ENCODE measurements at places on chromosomes 1 and 21.

DNA sequence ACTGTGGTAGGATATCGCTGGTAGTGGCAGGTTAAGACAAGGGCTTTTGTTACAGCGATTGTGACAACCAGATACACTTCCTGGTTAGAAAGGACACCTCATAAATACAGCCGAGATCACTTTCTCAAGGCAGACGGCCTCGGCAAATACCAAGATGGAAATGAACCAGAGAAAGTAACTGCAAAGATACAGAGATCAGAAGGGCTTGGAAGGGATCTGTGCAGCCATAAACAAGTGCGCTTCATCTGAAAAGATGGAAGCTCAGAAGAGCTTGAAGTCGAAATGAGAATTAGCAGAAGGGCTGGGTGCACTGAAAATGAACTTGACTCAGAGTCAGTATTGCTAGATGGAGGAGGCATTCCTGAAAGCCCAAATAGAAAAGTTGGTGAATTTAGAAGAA is 7.1 kb downstream of the DHRS3 start:
- no peak for DNase-seq

DNA sequence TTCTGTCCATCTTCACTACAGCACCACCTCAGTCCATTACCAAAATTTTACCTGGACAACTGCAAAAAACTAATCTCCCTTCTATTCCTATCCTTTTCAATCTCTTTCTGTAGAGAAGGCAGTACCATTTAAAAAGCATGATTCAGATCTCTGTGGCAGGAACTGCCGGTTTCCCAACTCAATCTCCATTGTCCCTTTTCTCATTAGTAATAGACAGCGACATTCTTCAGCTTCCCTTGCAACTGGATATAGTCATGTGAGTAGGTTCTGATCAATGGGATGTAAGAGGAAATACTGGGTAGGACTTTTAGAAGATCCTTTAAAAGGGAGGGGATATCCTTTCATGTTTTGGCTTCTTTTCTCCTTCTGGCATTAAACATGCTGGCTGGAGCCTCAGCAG is 74.9 kb downstream of the ADCY10 start:
- no peak for DNase-seq

- DNase-seq, result no peak
Measured at GRCh38 chr1:163824006-163824405, 502.3 kb downstream of the NUF2 start.

- no peak for DNase-seq
Measured at GRCh38 chr1:161069241-161069640, 450 bp downstream of the ARHGAP30 start.

GRCh38 chr1:178362747-178363146 is 134.0 kb downstream of the CLEC20A start:
- DNase-seq, result no peak

DNA sequence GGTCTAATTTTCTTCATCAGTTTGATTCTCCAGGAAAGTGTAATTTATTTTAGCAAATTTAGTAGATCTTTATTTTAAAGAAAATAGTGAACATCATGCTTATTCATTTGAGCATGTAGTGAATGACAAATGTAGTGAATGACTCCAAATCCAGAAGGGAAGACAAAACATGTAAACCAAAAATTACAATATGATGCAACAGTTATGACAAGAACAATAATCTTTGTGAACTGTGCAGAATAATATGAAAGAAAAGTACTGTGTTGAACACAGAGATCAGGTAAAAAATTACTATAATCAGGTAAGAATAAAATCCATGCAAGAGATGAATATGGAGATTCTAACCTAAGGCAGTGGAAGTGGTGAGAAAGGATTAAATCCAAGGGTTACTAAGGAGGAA is 30.0 kb upstream of the DPH5 start:
- DNase-seq, result no peak

DNA sequence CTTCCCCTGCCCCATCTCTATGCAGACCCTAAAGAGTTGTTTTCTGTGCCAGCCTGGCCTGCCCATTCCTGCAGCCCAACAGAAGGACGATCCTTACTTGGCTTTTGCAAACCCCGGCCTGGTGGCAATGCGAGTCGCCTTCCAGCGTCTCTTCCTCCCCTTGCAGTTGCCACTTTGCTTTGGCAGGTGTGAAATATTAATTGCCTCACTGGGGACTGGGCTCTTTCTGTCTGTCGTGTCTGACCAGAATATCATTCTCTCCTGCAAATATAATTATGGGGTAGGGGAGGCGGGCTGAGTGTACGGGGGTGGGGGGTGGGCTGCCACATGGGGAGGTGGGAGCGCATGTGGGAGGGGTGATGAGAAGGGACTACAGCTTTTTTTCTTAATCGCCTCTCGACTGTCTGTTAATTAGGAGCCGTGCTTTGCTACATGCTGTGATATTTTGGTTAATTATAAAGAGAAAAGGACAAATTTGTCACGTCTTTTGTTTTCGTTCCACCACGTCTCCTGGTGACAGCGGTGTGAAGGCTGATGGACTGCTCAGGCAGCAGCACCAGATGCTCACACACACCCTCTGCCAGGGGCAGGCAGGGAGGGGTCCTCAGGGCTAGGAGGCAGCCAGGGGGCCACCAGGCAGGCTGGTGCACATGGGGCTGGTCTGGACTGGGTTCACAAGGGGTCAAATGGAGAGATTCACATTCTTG is 80.1 kb upstream of the CD34 start:
- no peak for DNase-seq

GRCh38 chr1:211267204-211267857 is 8.2 kb downstream of the RCOR3 start:
- no peak for DNase-seq

DNA sequence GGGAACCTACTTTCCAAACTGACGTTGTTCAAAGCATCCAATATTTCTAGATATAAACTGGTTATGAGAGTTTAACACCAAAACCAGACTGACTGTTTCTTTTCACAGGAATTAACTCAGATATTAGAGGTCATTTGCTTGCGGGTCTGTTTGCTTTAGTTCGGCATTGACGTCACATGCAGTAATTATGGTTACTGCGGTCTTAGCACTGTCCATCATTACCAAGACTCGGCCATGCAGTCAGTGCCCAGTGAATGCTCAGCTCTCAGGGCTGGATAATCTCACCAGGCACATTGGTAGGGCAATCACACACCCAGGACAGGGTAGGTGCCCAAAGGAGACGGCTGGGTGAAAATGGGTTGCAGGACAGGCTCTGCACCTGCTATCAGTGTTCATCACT is 9.9 kb upstream of the F3 start:
- DNase-seq, result no peak

- no peak for DNase-seq
Measured at GRCh38 chr1:12121212-12122003, 45.4 kb upstream of the TNFRSF1B start.

- DNase-seq, result no peak
Measured at GRCh38 chr1:16081636-16082035, 8.2 kb upstream of the FAM131C start.

GRCh38 chr1:161549652-161550051 is at the start of gene FCGR3A:
Gene FCGR3A, minus strand, starts transcription at chr1:161549818. Its CDS starts 82 bp downstream, at chr1:161549736.
- DNase-seq, result peak; percentile 27

- DNase-seq, result no peak
Measured at GRCh38 chr1:100775483-100775882, 55.9 kb downstream of the VCAM1 start.

DNA sequence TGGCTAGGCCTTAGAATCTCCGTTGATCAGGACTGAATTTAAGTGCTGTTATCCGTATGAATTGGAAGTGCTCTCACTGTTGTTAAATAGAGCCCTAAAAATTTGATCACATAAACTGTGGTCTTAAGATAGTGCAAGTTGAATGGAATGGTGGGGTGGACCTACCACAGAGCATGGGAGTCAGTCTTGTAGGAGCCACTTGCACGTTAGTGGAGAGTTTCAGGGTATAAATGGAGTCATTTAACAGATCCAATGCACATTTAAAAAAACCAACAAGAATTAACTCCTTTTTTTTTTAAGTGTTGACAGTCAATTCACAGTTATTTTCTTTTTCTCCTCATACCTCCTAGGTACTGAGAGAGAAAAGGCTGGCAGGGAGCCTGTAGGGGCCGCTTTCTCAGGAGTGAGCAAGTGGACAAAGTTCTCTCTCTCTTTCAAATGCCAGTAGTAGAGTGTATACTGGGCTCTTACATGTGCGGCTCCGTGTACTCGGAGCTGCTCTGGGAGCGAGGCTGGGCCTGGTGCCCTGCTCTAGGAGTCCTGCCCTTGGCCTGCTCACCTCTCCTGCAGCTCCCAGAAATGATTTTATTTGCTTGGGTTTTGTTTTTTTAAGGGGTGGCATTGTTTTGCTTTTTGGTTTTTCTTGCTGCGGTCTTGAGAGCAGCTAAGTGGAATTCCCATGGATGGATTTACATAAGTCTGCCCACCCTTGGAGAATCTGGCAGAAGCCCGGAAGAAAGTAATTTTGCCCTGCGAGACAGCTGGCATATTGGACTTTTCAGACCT is 91.3 kb downstream of the ATP5PO start:
- DNase-seq, result no peak

- DNase-seq, result no peak
Measured at GRCh38 chr1:70659891-70660290, 248.8 kb downstream of the CTH start.

DNA sequence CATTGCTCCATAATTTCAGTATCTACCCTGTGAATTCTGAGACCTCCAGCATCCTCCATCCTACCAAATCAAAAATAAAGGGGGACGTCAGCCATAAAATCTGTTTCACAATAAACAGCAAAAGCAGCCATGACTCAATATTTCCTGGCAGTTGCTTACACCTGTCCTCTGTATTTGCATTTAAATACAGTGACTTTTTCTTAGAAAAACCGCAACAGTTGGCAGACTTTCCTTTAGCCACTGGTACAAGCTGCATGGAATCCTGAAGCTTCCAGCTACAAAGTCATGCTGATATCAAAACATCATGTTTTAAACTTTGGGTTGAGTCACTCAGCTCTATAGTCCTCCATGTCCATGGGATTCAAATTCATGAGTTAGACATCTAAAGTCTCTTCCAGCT is 278.0 kb upstream of the KAZN start:
- no peak for DNase-seq

DNA sequence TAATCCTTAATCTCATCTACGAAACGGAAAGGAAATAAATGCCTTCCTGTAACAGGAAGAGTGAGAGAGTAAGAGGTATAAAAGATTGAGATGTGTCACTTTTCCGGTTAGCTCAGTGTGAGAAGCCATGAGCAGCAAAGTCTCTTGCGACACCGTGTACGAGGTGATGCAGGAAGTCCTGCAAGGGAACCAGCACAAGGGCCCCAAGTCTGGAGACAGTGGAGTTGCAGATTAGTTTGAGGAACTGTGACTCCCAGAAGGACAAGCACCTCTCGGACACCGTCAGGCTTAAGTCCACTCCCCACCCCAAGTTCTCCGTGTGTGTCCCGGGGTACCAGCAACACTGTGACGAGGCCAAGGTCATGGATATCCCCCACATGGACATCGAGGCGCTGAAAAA is 592.3 kb upstream of the ADGRL2 start:
- DNase-seq, result no peak

DNA sequence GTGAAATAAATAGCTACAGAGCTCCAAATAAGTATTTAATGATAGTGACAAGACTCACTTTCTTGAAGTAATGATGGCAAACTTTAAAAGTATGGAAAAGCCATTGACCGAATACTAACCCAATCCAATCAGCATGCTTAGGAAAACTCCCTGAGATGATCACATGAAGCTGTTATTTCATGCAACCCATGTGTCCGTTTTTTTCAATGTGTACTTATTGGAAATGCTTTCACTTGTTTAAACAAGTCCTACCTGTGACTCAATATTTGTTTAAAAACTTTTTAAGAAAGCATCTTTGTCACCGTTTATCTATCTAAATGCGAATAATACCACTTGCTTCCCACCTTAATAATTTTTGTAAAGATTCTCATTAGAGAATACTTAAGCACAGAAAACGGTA is 185.8 kb downstream of the NRIP1 start:
- no peak for DNase-seq

- DNase-seq, result no peak
Measured at GRCh38 chr1:180365039-180365438, 135.0 kb downstream of the LHX4 start.

DNA sequence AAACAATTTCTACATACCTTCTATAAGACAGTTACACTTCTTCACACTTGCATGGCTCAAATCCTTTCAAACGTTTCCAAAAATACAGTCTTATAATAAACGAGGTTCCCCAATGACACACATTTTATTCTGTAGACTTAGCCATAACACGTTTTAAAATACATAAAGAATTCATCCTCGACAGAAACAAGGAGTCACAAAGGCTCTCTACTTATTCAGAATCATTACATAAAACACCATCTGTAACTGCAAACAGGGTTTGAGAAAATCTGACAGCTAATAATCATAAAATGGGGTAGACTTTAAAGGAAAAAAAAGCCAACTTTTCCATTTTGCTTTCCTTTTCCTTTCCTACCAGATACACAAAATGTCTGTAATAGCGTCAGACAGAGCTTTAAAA is 1.8 kb downstream of the PIK3R3 start:
- DNase-seq, result no peak

GRCh38 chr1:171717062-171717718 is 24.7 kb downstream of the VAMP4 start:
- DNase-seq, result no peak

GRCh38 chr1:158049853-158050252 is 56.4 kb downstream of the KIRREL1 start:
- no peak for DNase-seq

DNA sequence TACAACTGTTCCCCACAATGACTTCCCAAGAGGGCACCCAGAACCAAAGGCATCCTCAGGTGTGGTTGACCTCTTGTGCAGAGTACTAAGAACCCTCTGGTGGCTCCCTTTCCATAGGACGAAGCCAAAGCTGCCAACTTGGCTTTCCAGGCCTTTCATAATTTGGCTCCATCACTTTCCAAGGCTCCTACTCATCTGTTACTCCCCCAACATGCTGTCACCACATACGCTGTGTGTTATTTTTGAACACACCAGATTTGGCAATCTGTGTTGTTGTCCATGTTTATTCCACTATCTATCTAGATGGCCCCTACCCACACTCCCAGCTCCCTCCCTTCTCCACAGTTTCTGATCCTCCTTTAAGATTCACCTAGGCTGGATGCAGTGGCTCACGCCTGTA is 10.2 kb upstream of the NKAIN1 start:
- DNase-seq, result no peak

DNA sequence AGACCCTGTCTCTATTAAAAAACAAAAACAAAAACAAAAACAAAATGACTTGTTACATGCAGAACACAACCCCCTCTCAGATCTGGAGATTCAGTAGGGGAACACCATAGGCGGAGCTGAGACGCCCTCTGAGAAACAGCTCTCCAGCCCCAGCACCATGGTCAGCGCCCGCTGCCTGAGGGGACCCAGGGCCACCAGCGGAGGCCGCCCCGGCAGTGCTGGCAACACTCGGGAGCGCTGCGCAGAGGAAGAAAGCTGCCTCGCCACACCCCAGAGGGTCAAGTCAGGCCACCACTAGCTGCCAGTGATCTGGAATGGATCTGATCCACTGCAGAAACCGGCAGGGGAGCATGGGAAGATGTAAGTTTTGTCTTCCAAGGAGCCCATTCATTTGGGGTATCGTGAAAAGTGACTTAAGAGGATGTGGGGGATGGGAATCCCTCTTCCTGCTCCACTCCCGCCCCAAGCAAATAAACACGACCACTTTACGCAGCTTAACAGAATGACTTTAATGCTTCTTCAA is 3.1 kb downstream of the ACTA1 start:
- no peak for DNase-seq

- DNase-seq, result no peak
Measured at GRCh38 chr1:8217011-8217711, 100.8 kb upstream of the SLC45A1 start.
